ENCODE measurements at places on chromosomes 13 and 19.

- DNase-seq = no peak
Observed at GRCh38 chr13:68996668-68997025, 1111.0 kb upstream of the ATXN8OS start.

GRCh38 chr13:102648046-102648445 is 46.8 kb downstream of the METTL21C start:
- no peak for DNase-seq

GRCh38 chr13:33865945-33866344 is 48.0 kb downstream of the RFC3 start:
- peak; percentile 64 for DNase-seq

GRCh38 chr13:73417012-73417615 is 358.3 kb downstream of the KLF5 start:
- DNase-seq = no peak

DNA sequence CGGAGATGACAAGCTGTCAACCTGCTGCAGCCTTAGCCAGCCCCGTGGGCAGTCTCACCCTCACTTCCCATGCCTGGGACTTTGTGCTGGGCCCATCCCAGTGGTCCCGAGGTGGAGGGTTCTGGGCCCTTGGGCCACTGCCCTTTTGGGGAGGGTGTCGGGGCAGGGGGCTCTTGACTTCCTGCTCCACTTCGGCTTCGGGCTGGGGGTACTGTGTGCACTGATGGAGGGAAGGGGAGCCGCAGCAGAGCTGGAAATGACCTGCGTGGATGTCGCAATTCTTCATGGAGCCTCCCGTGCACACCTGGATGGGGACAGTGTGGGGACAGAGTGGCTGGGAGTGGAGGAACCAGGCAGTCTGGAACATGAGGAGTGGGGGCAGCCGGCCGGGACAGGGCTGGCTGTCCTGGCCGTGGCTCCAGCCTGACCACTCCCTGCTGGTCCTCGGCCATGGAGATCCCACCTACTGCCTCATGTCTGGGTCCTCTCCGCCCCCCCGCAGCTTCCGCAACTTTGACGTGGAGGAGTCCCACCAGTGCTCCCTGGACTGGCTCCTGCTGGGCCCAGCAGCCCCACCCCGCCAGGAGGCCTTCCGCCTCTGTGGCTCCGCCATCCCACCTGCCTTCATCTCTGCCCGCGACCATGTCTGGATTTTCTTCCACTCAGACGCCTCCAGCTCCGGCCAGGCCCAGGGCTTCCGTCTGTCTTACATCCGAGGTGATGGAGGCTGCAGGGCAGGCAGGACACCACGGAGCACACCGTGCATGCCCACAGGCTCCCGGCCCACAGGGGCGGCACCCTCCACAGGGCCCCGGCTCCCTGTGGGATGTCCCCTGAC is 10.2 kb downstream of the LRP3 start:
- DNase-seq = no peak

GRCh38 chr19:39197808-39198207 is 1.0 kb downstream of the NCCRP1 start:
- DNase-seq = no peak

GRCh38 chr13:106796280-106797047 is 228.5 kb upstream of the ARGLU1 start:
- no peak for DNase-seq

- peak; percentile 61 for DNase-seq
Observed at GRCh38 chr19:47518139-47518538, 3.3 kb upstream of the NAPA start.

GRCh38 chr13:21757763-21758162 is 86.9 kb downstream of the FGF9 start:
- no peak for DNase-seq

DNA sequence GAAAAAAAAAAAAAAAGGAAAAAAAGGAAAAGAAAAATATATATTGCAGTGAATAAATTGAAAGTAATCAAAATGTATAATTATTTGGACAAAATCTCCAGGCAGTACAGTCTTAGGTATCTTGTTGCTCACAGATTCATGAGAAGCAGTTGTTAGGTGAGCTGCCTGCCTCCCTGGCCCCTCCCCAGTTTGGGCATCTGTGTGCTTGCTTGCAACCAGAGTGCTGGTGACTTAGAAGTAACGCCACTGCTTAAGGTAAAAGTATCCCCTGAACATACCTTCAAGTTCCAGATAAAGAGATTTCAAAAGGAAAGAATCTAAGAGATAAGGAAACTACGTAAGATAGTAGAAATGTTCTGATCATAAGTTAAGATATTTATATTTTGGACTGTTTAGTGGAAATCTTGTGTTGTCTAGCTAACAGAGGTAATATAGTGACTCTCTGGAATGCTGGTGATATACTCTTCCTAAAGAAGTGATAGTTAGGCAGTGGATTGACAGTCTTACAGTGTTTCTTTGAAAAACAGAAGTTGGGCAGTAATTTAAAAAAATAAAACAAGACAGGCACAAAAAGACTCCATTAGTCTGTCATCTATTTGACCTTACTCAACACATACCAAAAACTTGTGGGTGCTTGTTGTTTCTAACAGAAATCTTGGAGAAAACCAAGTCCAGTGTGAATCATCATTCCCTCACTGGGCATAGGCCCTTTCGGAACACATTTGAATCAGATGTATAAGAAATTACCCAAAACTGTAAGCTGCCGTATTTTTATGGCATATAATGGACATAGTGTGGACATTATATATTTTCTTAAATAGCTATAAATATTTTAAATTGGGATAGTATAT is 38.3 kb upstream of the KCTD4 start:
- no peak for DNase-seq

DNA sequence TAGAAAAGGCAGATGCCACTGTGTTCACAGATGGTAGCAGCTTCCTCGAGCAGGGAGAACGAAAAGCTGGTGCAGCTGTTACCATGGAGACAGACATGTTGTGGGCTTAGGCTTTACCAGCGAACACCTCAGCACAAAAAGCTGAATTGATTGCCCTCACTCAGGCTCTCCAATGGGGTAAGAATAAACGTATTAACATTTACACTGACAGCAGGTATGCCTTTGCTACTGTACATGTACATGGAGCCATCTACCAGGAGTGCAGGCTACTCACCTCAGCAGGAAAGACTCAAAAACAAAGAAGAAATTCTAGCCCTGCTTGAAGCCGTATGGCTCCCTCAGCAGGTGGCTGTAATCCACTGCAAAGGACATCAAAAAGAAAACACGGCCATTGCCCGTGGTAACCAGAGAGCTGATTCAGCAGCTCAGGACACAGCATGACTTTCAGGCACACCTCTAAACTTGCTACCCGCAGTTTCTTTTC is 197.7 kb downstream of the ZNF737 start:
- no peak for DNase-seq

- DNase-seq = peak; percentile 57
Observed at GRCh38 chr19:58181902-58182576, 822 bp upstream of the ZNF274 start.

DNA sequence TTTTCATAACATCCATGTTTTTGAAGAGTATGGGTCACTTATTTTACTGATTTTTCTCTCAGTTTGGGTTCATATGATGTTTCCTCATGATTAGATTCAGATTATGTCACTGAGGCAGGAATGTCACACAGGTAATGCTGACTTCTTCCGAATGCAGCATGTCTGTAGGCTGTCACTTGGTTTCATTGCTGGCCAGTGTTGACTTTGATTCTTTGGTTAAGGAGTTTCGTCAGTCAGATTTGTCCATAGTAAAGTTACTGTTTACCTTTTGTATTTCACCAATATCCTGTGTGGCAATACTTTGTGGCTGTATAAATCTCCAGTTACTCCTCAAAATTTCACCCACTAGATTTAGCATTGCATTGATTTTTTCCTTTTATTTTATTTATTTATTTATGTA is 105.6 kb downstream of the MRPL57 start:
- no peak for DNase-seq

- no peak for DNase-seq
Observed at GRCh38 chr19:3135961-3136683, at the start of gene GNA15. GNA15 (plus strand) TSS chr19:3136033; CDS start chr19:3136451, 418 bp downstream.

- no peak for DNase-seq
Observed at GRCh38 chr19:19131989-19132388, 6.3 kb downstream of the TMEM161A start.

DNA sequence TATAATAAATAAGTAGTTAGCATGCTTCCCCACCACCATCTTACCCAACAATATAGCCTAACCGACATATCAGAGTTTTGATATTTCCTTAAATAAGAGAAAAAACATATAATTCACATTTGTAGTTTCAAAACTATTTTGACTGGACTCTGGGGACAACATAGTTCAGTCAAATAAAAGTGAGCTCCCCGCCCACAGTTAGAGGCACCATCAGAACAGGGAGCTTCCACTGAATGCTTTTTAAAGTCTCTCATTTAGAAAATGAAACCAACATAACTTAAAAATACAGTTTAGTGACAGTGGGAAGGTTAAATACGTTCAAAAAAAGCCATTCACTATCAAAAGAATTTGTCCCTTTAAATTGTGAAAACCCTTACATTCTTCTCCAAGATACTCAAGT is 92.8 kb downstream of the EPSTI1 start:
- no peak for DNase-seq

- no peak for DNase-seq
Observed at GRCh38 chr13:97242755-97243497, 20.8 kb downstream of the MBNL2 start.

DNA sequence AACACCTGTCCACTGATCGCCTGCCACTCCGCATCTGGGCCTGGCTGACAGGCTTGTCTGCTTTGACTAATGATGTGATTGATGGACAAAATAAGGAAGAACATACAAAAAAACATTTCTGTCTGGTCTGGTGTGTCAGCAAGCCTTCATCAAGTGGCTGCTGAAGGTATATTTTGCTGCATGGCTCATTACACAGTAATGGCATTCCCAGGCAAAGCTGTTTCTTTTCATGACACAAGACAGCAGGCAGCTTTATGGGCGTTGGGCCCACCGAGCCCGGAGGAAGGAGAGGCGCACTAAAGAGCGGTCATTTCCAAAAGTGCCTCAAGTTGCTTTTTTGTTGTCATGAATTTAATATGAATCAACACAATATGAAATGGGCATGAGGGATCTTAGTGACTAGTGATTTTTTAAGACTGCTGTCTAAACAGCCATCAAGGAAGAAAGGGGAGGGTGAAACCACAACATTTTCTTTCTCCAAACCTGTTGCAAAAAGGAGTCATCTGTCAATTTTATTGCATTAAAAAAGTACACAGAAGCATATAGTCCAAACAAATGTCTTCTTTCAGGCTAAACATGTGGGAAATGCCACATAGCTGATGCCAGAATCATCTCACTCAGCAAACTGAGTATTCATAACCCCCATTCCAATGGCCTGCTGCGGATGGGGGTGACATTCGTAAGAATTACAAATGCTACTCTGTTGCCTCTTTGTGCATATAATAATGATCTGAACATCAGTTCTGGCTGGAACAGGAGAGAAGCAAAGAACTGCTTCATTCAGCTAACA is 476.6 kb downstream of the ZNF536 start:
- DNase-seq = no peak

- no peak for DNase-seq
Observed at GRCh38 chr13:33274264-33274663, 11.3 kb downstream of the STARD13 start.

- DNase-seq = no peak
Observed at GRCh38 chr13:37681281-37682032, 82.9 kb upstream of the POSTN start.

DNA sequence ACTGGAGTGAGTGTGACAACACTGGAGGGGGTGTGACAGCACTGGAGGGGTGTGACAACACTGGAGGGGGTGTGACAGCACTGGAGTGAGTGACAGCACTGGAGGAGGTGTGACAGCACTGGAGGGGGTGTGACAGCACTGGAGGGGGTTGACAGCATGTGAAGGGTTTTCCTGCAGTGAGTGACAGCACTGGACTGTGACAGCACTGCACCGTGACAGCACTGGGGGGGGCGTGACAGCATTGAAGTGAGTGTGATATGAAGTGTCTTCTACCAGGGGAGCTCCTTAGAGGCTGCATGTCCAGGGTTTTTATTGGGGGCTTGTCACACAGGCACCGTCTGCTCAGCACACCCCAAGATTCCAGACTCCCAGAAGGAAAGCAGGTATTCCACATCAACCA is 274.8 kb downstream of the TEX29 start:
- DNase-seq = no peak

- no peak for DNase-seq
Observed at GRCh38 chr19:42469311-42470235, 26.8 kb upstream of the CXCL17 start.

DNA sequence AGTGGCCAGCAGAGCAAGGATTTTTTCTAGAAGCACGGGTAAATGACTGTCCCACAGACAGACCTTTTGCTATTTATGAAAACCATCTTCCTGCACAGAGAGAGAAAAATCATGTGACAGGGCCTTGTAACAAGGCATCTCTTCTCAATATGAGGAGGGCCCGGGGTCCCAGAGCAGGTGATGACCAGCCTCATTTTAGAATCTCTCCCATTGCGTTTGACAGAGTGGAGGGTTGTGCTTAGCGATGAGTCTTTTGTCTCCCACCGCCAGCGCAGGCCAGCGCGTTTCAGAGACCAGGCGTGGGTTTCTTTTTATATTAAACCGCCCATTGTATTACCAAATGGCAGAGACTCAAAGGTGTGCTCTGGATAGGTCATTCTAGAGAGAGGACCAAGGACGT is 97.4 kb upstream of the UBL3 start:
- no peak for DNase-seq
